ENCODE measurements at places on chromosomes 7 and 10.

- no peak for DNase-seq
Observed at GRCh38 chr10:69878038-69878437, 76.3 kb downstream of the COL13A1 start.

GRCh38 chr10:70343312-70343711 is 39.1 kb downstream of the LRRC20 start:
- DNase-seq = no peak

DNA sequence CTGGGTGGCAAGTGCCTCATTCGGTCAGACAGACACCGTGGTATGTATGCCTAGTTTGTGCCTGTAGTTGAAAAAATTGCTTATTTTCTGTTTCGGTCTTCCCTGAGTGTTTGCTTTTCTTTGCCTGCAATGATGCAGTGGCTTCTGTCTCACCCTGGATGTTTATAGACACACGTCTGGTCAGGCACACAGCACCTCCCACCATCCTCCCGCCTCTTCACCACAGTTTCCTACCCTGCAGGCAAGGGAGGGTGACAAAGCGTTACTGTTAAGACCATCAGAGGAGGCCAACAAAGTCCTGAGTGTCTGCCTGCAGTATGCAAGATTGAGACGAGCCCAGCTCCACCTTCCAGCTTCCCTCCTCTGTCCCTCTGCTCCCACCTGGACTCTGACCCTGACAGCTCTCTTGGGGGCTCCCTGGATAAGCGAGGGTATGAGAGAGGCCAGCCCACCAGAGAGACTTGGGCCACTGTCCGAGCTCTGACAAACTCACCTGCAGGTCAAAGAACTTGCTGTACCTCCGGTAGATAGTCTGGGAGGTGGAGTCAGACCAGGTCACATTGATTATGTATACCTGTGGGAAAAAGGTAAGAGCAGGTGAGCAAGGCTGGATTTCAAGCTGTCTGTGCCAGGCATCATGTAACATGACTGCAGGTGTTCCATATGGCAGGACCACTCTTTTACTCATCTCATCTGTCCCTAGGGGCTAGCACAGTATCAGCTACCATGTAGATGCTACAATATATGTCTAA is 54.4 kb downstream of the SH3PXD2A start:
- no peak for DNase-seq

DNA sequence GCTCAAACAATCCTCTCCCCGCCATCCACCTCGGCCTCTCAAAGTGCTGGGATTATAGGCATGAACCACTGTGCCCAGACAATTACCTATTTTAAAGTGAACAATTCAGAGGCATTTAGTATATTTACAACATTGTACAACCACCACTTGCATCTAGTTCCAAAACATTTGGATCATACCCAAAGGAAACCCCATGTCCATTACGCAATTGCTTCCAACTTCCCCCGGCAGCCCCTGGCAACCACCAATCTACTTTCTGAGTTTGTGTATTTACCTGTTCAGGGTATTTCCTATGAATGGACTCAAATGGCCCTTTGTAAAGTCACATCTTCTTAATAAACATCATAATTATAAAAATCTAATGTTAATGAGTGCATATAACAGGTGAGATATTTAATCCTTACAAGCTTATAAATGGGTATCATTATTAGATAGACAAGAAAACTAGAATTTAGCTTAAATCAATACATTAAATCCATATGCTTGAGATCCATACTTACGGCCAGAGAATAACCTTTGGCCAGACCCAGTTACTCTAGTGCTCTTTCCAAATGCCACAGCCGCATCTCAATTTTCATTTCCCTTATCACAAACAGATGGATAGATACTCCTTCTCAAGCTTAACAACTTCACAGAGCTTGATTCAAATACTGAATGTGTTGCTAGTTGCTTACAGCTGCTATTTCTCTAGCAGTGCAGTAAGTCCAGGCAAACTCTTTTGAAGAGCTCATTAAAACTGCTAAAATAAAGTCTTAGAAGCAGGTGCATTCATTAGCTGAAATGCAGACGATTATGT is 133.4 kb upstream of the MKLN1 start:
- no peak for DNase-seq

- DNase-seq = no peak
Observed at GRCh38 chr10:45437587-45438465, 63.8 kb downstream of the ALOX5 start.

DNA sequence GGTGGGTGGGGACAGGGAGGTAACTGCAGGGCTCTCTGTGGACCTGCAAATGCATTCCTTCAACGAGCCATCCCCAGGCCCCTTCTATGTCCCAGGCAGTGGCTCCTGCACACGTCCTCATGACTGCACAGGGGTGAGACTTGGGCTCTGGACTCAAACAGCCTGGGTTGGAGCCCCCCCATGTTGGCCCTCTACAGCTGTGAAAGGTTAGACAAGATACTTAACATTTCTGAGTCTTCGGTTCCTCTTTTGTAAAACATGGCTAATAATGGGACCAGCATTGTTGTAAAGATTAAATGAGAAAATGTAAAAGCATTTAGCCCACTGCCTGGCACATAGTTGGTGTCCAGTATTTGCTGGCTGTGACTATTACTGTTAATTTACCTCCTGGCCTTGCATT is 41.8 kb downstream of the CHST3 start:
- DNase-seq = no peak

DNA sequence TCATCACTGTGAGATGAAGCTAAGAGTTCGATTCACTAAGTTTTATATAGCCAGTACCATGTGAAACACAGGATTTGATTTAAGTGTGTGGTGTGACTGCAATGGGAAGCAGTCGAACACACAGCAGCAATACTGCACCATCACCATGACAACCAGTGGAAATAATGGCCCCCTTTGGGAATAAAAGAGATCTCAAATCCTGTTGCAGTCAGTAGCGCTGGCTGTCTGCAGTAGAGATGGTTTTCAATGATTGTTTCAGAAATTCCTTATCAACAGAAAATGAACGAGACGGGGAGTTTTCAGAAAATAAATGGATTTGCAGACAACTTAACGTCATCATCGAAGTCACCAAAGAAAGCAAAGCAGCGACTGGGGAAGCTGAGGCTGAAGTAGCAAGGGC is 91.0 kb downstream of the PTPRE start:
- DNase-seq = no peak

DNA sequence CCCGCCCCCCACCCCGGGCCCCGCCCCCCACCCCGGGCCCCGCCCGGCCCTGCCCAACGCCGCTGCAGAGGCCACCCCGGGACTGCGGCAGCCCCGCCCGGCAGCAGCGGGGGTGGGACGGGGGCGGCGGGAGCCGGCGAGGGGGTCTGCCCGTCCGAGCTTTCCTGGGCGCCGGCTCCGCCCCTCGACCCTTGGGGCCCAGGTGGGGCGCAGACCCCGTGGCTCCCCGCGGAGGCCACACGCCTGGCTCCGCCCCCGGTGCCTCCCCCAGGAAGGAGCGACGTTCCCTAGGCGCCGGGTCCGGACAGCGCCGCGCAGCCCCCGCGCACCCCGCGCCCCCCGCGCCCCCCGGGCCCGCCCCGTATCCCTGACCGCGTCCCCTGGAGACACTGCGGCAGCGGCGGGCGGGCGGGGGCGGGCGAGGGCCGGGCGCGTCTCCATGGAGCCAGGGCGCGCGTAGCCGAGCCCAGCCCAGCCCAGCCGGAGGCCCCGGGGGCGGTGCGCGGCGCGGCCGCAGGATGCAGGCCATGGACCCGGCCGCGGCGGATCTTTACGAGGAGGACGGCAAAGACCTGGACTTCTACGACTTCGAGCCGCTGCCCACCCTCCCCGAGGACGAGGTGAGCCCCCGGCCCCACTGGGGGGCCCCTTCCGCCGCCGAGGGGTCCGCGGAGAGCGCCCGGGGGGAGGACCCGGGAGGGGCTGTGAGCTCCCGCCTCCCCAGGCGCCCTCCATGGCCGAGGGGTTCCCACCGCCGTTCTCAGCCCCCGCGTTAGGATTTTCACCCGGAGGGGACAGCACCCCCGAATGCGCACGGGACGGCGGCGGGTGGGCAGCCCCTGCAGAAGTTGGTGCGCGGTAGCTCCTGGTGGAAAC is at the start of gene KNDC1:
Gene KNDC1, plus strand, starts transcription at position 270 of the 876 bp plus-strand sequence. Its CDS starts 249 bp downstream, at position 519.
- DNase-seq = no peak

DNA sequence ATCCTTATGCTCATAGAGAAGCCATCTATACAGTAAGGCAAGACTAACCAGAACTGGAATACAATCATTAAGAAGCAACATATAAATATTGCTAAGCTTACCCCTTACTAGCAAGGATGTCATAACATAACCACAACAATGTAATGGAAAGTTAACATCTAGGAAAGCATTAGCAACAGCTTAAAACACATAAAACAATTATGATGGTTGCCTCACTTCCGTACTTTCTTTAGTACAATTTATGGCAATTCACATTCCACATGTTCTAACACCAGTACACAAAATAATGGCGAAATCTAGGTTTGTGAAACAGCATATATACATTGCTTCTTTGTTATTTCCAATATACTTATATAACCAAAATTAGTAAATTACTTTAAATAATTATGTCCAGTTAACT is 195.0 kb downstream of the AHR start:
- no peak for DNase-seq

DNA sequence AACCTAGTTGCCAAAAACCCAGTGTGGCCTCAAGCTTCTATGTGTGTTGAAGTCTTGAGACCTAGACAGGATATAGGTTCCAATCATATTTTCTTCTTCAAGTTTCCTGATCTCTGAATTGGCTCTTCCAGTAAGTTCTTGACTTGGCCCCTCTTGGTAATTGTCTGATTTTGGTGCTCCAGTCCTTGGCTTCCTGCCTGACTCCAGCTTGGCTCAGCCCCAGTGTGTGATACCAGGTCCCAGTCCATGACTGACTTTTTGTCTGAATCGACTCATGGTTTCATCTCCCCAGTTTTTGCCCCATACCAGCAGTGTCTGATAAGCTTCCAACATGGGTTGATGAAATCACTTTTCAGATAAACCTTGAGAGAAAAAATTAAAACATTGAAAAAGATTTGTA is 72.3 kb downstream of the FAS start:
- no peak for DNase-seq

GRCh38 chr7:158248816-158249215 is 338.8 kb downstream of the PTPRN2 start:
- no peak for DNase-seq

DNA sequence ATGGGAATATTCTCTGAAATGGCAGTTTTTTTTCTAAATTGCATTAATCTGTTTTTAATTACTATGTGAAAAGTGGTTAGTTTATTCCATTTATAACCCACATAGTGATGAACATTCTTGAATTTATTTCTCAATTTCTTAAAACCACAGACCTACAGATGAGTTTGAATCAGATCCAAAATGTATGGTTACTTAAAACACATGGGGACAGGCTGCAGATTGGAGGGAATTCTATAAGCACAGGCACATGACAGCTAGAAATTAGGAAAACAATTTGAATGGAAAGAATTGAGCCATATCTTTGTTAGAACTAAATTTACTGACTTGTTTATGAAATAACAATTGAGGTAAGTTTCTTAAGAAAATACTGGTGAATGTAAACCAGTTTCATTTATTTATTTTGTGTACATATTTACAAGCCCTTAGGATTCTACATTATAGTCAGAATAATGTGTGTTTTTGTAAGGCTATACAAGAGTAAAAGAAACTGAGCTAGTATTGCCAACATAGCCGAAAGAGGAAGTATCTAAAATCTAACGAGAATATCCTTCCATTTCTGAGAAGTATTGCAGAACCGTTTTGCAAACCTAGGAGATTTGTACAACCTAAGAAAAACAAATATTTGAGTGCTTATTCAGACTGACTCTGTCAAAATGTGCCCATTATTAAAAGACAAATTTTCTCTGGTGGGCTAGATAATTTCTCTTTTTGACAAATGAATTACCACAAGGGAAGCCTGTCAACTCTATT is 434.3 kb upstream of the SEMA3D start:
- DNase-seq = no peak

DNA sequence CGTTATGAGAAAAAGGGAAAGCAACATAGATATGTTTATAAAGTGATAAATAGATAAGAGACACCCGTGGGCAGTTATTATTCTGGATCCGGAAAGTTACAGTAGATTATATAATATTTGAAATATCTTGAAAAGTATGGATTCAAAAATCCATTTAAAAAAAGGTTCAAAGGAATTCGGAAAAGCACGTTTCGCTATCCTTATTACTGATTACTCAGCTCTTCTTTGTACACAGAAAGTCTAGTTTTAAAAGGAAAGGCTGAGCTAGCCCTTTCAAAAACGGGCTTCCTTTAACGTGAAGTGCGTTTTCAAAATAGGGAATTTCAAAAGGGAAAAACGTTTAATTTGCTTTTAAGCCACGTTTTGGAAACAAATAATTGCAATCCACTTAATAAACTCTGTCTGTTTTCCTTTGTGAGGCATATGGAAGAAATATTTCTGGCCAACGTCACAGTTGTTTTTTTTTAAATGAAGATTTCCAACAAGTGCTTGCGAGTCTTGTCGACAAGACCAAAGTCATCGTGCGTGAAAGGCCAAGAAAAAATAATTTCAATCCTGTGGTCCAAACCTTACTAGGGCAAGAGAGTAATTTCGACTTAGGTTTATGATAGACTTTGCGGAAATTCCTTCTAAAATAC is 2.2 kb upstream of the SKIDA1 start:
- DNase-seq = no peak

DNA sequence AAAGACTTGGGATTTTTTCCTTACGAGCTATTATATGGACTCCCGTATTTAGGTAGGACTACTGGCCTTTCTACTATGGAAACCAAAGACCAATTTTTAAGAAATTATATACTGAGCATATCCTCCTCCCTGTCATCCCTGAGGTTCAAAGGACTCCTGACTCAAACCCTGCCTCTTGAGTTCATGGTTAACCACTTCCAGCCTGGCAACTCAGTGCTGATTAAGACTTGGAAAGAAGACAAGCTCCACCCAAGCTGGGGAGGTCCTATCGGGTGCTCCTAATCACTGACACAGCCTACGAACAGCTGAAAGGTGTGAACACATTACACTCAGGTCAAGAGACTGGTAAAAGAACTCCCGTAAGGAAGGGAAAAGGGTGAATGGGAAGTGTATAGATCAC is 66.8 kb downstream of the LYZL2 start:
- no peak for DNase-seq

DNA sequence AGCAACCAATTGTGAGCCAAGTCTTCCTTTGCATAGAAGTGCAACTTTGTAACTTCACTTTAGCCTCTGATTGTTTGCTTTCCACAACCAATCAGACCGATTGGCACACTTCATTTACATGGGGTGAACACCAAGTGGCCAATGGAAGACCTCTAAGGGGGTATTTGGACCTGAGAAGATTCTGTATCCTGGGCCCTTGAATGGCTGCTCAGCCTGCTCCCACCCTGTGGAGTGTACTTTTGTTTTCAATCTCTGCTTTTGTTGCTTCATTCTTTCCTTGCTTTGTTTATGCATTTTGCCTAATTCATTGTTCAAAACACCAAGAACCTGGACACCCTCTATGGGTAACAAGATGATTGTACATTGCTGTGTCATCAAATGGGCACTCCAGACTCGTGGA is 385.7 kb upstream of the NRP1 start:
- no peak for DNase-seq

Data from T-helper 9 cell (primary cell).